ENCODE measurements at places on chromosomes 7 and 10.

GRCh38 chr7:22333680-22334141, 23.2 kb downstream of the RAPGEF5 start:
- DNase-seq: peak; percentile 42

GRCh38 chr10:72764151-72764550, 72.2 kb downstream of the MCU start:
- DNase-seq: no peak

DNA sequence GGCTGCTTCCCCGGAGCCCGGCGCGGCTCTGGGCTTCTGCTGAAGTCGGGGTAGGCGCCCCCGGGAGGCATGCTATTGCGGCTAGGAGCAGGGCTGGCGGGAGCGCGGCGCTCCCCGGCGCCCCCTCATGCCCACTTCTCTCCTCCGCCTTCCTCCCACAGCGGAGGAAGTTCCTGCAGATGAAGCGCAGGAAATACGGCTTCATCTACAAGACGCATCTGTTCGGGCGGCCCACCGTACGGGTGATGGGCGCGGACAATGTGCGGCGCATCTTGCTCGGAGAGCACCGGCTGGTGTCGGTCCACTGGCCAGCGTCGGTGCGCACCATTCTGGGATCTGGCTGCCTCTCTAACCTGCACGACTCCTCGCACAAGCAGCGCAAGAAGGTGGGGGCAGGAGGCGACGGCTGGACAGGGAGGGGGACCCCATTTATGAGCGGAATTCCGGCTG, 479 bp downstream of the CYP26A1 start:
- no peak for DNase-seq

DNA sequence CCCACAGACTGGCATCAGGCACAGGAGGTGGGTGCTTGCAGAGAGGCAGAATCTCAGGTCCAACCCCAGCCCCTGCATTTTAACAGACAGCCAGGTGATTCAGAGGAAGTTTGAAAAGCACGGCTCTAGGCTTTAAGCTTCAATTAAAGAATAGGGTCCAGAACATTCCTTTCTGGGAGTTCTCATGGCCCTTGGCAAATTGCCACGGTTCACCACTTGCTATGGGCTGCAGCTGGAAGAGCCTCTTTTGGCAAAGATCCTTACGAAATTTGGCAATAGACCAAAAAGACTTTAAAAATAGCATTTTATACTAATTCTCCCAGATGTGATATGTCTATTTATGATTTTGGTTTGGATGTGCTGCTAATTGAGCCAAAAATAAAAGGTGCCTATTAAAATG, 148.1 kb downstream of the ITGA8 start:
- no peak for DNase-seq

- no peak for DNase-seq
Observed at GRCh38 chr7:149753375-149754233, 19.8 kb downstream of the ZNF467 start.

DNA sequence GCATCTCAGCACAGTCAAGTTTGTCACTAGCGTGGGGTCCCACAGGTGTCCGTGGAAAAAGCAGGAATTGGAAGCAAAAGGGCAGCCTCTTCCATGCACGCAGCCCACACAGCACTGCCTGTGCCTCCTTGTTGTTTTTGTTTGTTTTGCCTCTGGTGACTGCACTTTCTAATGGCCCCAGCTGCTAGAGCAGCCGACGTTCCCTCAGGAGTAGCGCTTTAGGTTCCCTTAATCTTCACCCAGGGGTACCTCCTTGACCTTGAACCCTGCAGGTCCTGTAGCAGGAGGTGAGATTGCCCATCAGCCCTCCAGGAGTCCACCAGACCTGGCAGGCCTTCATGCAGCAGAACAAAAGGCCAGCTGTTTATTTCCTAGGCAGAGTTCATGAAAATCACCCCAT, 210.1 kb downstream of the CACNB2 start:
- no peak for DNase-seq

DNA sequence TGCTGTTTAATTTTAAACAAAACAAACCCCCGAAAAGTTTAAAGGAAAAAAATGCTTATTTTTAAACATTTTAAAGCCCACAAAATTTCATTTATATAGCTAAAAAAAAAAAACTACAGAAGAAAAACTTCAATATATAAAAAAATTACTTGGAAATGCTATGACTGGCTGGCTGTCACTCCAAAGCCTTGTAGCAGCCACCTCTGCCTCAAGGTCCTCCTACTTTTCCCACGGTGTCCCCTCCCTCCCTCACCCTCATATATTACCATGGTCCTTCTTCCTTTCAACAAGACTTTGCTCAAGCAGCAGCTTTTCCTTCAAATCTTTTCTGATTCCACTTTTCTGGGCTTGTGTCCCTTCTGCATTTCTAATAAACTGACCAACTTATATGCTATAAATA, 122.0 kb downstream of the TPK1 start:
- no peak for DNase-seq

GRCh38 chr10:49585387-49585786, 24.7 kb upstream of the SLC18A3 start:
- DNase-seq: no peak

GRCh38 chr10:122140941-122141623, 130.0 kb upstream of the BTBD16 start:
- DNase-seq: peak; percentile 77

GRCh38 chr7:37352974-37353948, 95.4 kb downstream of the ELMO1 start:
- DNase-seq: peak; percentile 28

DNA sequence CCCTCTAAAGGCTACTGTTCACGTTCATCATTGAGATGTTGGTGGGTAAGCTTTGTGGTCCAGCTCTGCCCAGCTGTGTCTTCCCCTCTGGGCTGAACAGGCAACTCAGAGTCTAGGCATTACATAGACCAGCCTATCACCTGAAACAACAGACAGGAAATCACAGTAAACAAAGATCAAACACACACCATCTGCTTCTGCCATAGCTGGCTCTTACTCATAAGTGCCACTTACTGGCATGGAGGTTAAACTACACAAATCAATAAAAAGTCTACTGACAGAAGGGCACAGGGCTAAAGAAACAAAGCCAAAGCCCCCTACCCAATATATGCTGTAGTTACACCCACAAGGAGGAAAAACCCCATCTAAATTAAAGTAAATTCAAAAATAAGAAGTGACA, 35.0 kb downstream of the SEPTIN14 start:
- no peak for DNase-seq

- no peak for DNase-seq
Observed at GRCh38 chr10:44154956-44155355, 229.9 kb downstream of the CXCL12 start.

DNA sequence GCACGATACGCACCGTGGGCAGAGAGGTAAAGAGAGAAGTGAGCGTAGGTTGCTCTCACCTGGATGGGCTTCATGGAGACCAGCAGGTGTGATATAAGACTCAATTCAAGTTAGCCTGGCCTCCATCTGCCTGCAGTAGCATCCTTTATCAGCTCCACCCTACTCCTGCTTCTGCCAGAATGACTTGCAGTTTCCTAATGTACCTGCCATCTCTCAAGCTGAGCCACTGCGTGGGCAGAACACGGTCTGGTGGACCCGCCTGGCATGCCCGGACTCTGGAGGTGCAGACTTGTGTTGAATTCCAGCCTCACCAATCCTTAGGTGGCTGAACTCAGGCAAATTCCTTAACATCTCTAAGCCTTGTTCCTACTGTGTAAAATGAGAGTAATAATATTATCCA, 64.3 kb downstream of the STEAP1B start:
- no peak for DNase-seq

GRCh38 chr7:155482511-155483183, 24.7 kb downstream of the EN2 start:
- DNase-seq: no peak

- no peak for DNase-seq
Observed at GRCh38 chr7:121084256-121084655, 95.7 kb downstream of the CPED1 start.

- DNase-seq: no peak
Observed at GRCh38 chr7:49023345-49024328, 99.3 kb downstream of the CDC14C start.

- no peak for DNase-seq
Observed at GRCh38 chr7:41787651-41788350, 84.9 kb upstream of the INHBA start.

DNA sequence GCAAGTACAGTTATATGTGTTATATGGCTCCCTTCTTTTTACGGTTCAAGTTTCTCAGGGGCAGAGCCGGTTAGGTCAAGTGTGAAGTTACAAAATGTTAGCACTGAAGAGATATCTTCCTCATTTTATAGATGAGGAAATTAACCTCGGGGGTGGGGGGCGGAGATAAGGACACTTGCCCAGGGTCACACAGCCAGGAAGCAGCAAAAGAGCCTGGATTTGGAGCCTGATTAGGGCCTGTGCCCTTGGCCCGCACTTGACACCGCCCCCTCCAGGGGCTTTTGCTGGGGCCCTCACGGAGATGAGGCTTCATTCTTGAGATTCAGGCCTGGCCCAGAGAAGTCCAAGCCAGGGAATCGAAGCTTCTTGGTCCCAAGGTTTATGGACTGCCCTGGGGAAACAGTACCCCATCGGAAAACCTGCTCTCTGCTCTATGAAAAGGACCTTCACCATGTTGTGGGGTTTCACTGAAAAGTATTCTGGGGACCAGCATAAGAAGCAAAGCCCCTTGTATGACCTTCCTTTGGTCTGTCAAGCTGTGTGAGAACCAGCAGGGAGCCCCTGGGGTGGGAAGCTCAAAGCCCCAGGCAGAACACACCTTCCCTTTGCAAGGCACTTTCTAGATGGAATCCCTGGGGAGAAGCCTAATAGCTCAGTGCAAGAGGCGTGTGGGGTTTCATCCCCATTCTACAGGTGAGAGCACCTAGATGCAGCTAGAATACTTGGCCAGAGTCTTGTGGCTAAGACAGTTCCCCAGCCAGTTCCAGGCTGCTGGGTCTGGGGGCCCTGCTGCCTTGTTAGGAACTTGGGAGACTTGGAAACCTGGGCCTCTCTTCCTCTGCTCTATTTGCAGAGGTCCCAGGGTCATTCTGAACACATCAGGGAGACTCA, 21.9 kb downstream of the UNC5B start:
- DNase-seq: no peak

GRCh38 chr10:126599949-126600682, 70.4 kb downstream of the C10orf90 start:
- DNase-seq: no peak

DNA sequence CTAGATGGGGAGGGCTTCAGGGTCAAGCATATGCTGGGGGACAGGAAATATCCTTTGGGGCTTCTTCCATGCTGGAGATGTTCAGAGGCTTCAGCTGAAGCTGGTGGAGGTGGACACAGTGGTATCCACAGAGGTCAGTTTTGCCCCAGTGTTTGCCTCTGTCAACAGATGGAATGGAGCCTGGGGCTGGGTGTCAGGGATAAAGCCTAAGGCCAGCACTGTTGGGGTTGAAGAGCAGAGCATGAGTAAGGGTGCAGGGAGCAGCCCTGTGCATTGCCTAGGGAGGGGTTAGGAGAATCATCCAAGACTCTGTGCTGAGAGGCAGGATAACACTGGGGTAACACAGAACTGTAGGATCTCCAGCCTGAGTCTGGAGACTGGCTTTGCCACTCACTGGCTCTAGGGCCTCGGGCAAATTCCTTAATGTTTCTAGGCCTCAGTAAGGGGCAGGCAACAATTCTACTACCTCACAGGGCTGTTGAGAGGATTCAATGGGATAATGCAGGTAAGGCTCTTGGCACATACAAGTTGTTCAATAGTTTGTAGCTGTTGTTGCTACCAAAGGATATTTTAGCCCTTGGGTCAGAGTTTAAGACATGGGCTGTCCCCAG, 21.8 kb upstream of the MYL7 start:
- no peak for DNase-seq

DNA sequence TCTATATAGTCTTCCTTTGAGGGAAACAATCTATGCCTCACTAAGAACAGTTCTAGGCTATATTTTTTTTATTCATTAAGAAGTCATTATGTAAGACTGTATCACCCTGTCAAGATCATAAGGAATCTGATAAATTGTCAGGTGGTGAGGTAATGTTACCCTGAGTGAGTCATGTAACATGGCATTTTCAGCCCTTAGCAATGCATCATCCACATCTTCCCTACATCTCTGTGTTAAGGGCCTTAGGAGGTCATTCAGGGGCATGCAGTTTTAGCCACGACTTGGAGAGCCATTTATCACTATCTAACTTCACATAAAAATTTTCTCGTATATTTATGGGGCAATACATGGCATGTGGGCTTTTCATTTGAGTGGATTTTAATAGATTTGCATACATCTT, 924.5 kb upstream of the MBL2 start:
- no peak for DNase-seq

DNA sequence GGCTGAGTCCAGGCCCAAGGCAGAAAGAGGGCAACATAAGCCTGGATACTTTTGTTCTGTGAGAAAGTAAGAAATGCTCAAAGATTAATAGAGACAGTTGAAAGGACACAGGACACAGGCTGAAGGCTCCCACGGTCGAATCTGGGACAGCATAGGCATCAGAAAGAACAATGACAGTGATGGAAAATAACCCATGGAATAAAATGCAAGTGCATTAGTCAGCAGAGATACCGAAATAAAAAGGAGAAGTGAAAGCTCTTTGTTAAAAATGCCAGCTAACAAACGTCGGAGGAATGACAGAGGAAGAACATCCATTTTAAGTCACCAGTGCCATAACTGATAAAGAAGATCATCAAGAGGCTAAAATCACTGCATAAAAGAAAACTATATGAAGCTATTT, 19.6 kb upstream of the AGAP5 start:
- DNase-seq: no peak

GRCh38 chr7:44309271-44310091, 15.9 kb downstream of the CAMK2B start:
- peak; percentile 42 for DNase-seq

GRCh38 chr10:111267673-111268072, 190.8 kb downstream of the ADRA2A start:
- no peak for DNase-seq

DNA sequence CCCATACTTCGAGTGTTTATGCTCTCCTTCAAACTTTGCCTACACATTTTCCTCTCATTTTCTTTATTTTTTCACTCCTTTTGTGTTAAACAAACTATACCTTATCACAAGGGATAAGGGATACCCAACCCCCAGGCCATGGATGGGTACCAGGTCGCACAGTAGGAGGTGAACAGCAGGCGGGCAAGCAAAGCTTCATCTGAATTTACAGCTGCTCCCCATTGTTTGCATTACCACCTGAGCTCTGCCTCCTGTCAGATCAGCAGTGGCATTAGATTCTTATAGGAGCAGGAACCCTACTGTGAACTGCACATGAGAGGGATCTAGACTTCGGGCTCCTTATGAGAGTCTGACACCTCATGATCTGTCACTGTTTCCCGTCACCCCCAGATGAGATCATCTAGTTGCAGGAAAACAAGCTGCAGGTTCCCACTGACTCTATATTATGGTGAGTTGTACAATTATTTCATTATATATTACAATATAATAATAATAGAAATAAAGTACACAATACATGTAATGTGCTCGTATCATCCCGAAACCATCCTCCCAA, 28.5 kb downstream of the ZC3HC1 start:
- no peak for DNase-seq

GRCh38 chr7:137578541-137578940, 235.0 kb upstream of the PTN start:
- no peak for DNase-seq

DNA sequence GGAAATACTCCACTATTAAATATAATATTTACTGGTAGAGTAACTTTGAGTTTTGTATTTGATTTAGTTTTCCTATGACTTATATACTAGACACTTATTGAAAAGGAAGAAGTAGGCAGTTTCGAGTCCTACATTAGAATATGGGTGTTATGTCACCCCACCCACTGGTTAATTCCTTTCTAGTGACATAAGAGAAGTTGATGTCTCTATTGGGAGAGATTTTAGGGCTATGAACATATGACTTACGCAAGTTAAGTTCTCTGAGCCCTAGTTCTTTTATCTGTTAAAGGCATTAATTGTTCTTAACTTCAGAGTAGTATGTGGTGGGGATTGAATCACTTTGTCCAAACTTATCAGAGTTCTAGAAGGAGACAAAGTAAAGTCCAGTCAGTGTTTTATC, 30.5 kb downstream of the CPED1 start:
- no peak for DNase-seq
